RPMI7951 (cell line): ENCODE measurements at places on chromosomes 13 and 19. TPM values are rescaled to one million over a fixed set of nuclear protein-coding genes. Genes with fewer than 3 reads are reported as not detected.

- no peak for DNase-seq
Measured at GRCh38 chr19:42150911-42151361, 18.7 kb upstream of the POU2F2 start.

The CHAF1A gene
- 12.9 and 16.8 TPM in 2 replicates for total RNA-seq

DNA sequence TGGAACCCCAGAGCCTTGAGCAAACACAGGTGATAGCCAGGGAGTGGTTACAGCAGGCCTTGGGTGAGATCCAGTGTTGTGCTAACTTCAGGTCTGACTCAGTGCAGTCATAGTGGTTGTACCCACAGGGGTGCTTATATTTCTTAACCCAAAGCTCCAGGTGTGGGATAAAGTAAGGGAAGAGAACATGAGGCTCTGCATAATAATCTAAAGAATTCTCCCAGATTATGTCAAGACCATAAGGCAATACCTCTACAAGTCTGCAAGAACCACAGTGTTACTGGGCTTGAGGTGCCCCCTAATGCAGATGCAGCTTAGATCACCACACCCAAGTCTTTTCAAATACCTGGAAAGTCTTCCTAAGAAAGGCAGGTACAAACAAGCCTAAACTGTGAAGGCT lies 485.4 kb downstream of the RFC3 start:
- no peak for DNase-seq

The LAIR2 gene
- total RNA-seq: not detected in 2 replicates

DNA sequence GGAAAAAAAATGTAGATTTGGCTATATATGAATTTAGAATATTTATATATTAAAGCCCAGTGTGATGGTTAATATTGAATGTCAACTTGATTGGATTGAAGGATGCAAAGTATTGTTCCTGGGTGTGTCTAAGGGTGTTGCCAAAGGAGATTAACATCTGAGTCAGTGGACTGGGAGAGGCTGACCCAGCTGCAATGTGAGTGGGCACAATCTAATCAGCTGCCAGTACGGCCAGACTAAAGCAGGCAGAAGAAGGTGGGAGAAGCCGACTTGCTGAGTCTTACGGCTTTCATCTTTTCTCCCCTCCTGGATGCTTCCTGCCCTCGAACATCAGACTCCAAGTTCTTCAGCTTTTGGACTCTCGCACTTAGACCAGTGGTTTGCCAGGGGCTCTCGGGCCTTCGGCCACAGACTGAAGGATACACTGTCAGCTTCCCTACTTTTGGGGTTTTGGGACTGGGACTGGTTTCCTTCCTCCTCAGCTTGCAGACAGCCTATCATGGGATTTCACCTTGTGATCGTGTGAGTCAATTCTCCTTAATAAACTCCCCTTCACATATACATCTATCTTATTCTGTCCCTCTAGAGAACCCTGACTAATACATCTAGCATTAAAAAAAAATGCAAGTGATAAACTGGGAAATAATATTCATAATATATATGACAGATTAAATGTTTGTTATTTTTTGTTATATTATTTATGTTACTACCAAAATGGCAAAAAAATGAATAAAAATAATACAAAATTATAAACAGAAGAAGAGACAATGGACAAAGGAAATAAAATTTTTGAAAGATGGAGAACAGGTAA lies 122.4 kb downstream of the DLEU7 start:
- no peak for DNase-seq

The FCER2 gene
- total RNA-seq: not detected in 2 replicates

The PLVAP gene
- not detected in 2 replicates for total RNA-seq

DNA sequence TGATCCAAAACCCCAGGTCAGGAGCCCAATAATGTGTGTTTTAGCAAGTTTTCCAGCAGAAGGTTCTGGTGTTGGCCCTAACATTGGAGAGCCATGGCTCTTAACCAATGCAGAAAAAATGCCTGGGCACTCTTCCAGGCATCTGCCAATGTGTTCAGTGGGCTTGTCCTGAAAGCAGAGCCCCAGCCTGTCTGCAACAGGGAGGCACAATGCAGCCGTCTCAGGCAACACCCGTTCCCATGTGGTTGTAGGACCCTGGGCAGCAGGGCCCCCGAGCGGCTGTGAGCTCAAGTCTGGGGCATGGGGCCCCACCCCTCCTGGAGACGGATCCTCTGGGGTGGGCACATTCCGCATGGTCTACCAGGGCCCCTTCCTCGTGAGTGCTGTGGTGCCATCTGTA lies 58.1 kb upstream of the SIAH3 start:
- DNase-seq: no peak

GRCh38 chr13:21567714-21568113 lies 36.3 kb downstream of the MICU2 start:
- peak; percentile 15 for DNase-seq

The ATP4B gene
- total RNA-seq: not detected in 2 replicates

DNA sequence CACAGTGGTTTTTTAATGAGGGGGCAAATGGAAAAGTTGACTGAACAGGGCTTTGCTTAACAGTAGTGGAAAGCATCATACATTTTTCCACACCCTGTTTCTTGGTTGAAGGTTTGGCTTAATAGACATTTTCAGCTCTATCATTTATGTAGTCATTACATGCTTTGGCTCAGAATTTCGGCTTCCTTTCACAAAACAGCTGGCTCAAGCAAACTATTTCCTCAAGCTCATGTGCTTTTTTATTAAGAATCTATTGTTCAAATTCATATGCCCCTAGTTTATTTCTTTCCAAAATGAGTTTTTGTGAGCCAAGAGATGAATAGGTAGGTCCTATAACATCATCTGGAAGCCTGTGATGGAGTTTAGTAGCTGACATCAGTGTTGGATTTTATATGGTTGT lies 113.8 kb downstream of the SLITRK6 start:
- no peak for DNase-seq

GRCh38 chr19:52542984-52543664 lies 15.7 kb downstream of the ZNF808 start:
- DNase-seq: peak; percentile 27

The SEMA6B gene
- 1.1 TPM in 2 replicates for total RNA-seq

DNA sequence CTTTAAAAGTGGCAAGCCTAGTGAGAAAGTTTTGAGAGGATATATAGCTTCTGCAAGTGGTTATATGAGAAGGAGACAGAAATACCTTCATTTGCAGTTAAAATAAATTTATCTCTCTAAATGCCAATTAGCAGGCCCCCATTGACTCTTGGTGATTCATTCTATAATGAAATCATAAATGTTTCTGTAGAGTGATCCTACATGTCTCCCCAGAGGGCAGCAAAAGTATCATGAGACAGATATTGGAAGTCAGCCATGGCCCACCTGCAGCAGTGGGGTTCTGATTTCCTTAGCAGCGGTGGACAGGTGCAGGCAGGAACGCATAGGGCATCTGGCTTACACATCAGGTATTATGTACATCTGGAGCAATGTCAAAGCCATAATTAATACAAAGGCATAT lies 385.4 kb upstream of the SLC10A2 start:
- no peak for DNase-seq

DNA sequence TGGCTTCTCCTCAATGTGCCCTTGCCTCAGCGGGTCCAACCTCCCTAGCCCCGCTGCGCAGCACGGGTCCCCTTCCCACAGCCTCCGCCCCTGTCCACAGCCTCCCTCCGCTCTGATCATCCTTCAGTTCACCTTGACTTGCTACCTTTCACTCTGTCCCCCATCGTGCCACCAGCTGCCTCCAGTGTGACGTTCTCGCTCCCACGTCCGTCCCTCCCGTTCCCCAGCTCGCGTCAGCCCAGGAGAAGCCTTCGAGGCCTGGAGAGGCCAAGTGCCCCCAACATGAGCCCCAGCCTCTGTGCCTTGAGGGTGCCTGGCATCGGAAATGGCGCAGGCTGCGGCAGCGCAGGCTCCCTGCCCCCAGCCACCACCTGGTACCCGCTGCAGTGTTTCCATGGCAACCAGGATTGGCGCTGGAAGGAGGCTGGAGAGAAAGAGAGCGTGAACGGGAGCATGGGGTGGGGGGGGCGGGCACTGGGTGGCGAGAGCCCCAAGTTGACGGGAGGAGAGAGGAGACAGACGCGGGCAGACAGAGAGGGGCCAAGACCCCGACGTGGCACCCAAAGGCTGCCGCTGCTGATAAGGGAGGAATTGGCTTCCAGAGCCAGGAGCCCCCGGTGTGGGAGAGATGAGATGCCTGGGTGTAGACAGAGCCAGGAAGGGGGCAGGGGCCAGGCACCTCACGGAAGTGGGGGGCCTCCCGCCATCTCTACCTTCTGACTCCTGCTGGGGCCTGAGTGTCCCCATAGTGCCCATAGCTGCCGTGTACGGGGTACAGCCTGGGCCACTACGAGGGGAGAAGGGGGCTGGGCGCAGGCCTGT lies 844 bp upstream of the ASPDH start:
- no peak for DNase-seq
